ENCODE measurements at places on chromosomes 4 and X.
A peak's percentile ranks its signal among the peaks of the same experiment; 100 is the strongest.

DNA sequence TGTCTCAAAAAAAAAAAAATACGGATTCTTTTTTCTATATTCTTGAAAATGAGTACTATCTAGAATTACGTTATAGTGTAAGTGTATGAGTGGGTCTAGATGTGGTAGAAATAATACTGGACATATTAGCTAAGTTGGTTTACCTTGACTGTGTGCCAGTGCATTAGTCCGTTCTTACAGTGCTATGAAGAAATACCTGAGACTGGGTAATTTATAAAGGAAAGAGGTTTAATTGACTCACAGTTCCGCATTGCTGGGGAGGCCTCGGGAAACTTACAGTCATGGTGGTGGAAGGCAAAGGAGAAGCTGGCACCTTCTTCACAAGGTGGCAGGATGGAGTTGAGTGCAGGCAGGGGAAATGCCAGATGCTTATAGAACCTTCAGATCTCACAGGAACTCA, 92.4 kb downstream of the ARHGAP10 start:
- DNase-seq, result no peak

- no peak for DNase-seq
Measured at GRCh38 chrX:30814978-30815377, 74.1 kb downstream of the TAB3 start.

DNA sequence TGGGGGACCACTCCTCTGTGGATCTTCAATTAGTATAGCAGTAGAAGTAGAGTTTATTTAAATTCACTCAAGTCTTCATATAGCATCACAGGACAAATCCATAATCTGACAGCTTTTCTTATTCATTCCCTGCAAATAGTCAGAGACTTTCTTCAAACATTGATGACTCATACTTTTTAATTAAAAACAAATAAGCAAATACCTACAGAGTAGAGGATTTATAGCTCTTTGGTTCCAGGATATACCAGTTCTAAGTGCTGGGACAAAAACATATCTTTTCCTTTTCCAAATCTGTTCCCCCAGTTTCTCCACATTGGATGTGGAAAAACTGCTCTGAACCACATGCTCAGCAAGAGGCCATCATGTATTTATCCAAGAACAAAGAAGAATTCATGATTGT, 24.1 kb downstream of the EMCN start:
- DNase-seq, result no peak

DNA sequence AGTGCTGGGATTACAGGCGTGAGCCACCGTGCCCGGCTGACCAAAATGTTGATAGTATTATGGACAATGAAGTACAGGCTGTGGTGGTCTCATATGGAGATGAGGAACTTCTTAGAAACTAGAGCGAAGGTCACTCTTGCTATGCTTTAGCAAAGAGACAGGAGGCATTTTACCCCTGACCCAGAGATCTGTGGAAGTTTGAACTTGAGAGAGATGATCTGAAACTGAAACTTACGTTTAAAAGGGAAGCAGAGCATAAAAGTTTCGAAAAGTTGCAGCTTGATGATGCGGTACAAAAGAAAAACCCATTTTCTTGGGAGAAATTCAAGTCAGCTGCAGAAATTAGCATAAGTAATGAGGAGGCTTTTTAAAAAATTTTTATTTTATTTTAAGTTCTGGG, 8.5 kb upstream of the CTAG2 start:
- no peak for DNase-seq

GRCh38 chr4:99960648-99961047, 10.6 kb upstream of the H2AZ1 start:
- no peak for DNase-seq

DNA sequence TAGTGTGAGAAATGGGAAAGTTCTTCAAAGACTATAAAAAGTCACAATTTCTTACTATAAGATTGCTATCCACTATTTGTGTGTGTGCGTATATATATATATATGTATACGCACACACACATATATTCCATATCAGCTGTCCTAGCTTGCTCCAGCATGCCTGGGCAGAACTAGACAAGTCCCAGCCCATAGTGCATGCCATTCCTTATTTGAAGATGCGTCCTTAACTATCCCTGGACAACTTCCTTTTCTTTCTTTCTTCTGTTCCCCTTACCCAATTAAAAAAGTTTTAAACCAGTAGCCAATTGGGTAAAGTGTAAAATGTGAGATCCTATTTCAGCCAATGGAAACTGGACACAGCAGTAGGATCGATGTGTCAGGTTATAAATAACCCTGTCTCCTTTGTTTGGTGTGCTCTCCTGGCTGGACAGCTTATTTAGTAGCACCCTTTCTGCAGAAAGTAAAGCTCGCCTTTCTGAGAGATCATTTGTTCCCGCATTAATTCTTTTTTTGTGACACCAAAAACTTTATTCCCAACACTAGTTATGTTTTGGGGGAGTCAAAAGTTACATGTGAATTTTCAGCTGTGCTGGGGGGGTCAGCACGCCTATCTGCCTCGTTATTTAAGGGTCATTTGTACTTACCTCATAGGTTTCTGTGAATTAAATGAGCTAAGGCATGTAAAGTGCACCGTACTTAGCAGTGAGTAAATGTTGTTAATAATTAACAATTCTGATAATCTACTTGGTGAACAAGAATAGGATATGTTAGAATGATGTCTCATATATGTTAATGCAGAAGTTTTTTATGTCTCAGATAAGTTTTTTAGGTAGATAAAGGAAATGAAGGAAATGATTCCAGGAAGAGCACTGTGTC, 40.9 kb downstream of the KDM6A start:
- DNase-seq, result no peak

DNA sequence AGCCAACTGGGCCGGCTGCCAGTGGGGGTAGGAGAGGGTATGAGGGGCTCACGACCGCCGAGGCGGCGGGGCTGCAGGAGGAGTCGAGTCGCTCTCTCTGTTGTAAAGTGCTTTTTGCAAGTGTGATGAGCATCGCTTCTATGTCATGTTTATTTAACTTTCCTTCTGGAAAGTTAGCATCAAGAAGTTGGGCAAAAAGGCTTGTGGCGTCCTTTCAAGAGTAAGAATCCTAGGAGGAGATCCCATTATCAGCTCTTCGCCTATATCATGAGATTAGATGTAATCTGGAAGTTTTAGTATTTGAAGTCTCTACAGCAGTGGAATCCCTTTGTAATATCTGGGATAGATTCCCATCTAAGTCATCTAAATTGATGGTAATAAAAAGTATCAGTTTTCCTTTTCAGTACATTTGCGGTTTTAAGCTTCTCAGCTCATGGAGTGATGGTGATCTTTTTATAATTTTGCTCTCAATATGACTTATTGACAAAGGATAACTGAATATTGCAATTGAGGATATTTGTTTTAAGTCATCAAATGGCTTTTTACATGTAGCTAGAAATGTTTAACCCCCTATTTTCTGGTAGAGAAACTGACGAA, 1.7 kb downstream of the GALNT7 start:
- DNase-seq, result no peak

DNA sequence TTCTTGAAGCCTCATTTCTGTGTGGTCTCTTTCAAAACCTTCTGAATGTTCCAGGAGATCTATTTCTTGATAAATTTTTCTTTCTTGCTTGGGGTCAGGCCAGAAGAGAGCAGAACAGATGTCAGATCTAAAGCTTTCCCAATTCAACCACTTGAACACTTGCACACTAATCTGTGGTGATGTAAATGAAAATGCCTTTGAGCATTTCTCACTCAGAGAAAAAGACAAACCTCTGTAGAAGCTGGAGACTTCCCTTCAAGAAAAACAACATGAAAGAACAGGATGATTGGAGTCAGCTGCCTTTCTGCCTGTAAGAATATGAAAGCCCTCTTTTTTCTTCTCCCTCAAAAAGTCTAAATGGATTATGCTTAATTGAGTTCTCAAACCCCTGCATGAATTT, 11.2 kb downstream of the IGFBP7 start:
- no peak for DNase-seq

DNA sequence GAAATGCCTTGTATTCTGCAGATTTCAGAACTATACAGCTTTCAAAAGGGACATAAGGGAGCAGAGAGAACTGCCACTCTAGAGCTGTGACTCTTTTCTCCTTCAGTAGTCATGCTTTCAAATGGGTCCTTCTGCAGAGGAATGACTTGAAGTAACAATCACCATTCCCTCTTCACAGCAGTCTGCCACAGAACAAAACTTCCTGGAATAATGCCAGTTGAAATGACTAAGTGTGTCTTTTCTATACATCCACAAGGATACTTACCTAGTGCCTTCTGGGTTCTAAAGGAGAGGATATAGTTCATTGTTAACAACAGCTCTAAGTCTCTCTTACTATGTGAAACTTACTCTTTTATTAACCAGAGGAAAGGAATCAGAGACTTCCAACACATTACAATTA, 515.4 kb upstream of the ATOH1 start:
- DNase-seq, result no peak

GRCh38 chr4:134327274-134328122, 125.9 kb upstream of the PABPC4L start:
- DNase-seq, result peak; percentile 6

GRCh38 chrX:20132666-20133065, 9.0 kb downstream of the EIF1AX start:
- no peak for DNase-seq

DNA sequence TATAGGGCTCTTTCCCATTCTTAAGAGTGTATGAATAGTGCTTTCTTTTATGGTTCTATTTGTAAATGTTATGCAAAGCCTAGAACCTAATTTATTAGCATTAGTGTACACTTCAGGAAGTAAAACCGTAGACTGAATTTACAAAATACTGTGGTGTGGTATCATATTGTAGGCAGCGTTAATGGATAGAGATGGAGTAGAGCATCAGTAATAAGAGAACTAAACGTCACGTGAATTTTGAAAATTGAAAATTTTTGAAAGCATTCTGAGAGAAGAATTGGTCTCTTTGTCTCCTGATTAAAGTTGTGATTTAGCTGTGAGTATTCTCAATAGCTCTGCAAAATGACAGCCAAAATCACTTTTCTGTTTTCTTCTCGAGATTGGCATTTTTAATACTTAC, 2.9 kb downstream of the STIM2 start:
- DNase-seq, result no peak

DNA sequence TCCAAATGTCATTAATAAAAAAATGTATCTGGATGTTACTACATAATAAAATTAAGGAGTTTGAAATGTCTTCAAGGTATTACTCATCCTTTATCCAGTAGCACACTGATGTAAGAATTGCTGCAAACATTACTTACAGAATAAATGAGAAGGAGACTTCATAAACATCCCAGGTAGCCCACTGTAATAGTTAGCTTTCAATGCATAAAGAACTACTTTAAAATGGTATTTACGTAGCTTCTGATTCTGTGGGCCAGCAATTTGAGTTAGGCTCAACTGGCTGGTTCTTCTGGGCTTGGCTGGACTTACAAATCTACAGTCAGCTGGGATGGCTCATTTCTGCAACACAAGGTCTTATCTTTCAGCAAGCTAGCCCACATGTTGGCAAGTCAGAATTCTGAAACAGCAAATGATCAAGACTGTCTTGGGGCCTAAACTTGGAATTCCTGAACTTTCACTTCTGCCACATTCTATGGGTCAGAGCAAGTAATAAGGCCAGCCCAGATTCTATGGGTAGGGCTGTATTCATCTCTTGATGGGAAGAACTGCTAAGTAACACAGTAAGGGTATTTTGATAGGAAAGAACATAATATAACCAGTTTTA, 522.5 kb downstream of the IQCM start:
- no peak for DNase-seq

- DNase-seq, result no peak
Measured at GRCh38 chrX:119105826-119106225, 21.8 kb downstream of the KIAA1210 start.
